ENCODE measurements at places on chromosomes 11 and 22.

DNA sequence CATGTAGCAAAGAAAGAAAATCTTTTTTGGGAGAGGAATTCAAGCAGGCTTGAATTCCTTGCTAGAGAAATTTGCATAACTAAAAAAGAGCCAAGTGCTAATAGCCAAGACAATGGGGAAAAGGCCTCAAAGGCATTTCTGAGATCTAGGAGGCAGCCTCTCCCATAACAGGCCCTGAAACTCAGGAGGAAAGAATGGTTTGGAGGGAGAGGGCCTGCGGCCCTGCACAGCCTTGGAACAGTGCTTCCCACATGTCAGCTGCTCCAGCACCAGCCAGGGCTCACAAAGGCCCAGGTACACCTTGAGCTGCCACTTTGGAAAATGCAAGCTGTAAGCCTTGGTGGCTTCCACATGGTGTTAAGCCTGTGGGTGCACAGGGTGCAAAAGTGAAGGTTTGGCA is 55.5 kb upstream of the TSPAN18 start:
- no peak for DNase-seq

- no peak for DNase-seq
Observed at GRCh38 chr11:76623884-76624419, 46.6 kb downstream of the LRRC32 start.

DNA sequence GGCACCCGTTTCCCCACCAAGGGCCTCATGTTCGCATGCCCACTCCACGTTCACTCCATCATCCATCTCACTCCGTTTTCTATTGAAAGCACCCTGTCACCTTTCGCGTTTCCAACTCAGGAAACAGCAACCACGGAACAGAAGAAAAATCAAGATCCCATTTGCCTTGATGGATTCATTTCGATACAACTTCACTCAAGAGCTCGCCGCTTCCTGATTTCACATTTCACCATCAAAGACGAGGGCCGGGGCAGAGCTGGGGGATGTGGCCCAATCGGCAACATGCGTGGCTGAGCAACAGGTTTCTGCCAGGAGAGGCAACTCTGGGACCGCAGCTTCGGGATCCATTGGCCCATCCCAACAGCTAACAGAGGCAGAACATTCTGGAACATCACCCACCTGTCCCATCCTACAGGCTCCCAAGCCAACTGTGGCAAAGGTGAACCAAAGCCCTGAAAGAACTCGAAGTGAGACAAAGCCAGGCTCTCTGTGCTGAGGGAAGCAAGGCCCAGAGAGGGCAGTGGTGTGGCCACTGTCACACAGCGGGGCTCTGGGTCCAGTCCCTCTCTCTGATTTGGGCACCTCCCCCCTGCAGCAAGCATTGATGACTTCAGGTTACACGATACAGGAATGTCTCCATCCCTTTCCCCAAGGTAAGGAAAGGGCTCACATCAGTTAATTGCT is 36.2 kb upstream of the CD5 start:
- peak; percentile 64 for DNase-seq

DNA sequence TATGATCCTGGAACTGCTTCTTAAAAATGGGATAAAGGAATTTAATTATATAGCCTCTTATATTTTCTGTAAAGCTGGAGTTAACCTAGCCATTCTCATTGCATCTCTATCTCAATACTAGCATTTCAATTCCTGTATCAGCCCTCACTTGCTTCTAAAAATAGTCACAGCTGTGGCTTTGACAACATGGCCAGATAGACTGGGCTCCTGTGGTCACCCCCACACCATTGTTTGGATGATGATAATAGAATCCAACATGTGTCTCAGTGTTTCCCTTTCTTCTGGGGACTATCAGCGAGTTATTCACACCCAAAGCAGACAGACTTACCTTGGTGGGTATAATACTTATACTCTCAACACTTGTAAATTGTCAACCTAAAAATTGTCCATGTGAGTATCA is 6.9 kb downstream of the VWA5A start:
- no peak for DNase-seq

GRCh38 chr11:57370251-57370650 is 10.7 kb downstream of the PRG3 start:
- DNase-seq, result no peak

DNA sequence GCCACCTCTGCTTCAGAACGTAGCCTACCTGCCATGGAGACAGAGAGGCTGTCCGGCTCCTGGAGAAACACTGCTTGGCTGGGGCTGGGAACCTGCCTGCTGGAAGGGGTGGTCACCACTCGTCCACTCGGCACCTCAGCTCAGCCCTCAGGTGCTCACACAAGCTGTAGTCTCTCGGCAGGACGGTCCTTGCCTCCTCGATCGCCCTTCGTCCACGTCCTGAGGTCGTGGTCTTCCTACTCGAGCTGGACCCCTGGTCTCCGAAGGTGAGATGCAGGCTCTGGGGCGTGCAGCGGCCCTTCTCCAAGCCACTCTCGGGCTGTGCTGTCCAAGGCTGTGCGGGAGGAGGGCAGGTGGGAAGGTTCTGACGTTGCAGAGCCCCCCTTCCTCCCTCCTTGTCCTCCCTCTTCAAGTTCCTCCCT is at the start of gene TBX10:
Gene TBX10 (minus strand): TSS at position 326 of the 422 bp plus-strand sequence. CDS start 291 bp downstream, at position 35.
- DNase-seq, result no peak

- no peak for DNase-seq
Observed at GRCh38 chr11:74278721-74279161, 32.7 kb downstream of the P4HA3 start.

GRCh38 chr11:98056945-98057344 is 963.8 kb upstream of the CNTN5 start:
- DNase-seq, result no peak

GRCh38 chr11:11421509-11421908 is 68.5 kb upstream of the CSNK2A3 start:
- no peak for DNase-seq

DNA sequence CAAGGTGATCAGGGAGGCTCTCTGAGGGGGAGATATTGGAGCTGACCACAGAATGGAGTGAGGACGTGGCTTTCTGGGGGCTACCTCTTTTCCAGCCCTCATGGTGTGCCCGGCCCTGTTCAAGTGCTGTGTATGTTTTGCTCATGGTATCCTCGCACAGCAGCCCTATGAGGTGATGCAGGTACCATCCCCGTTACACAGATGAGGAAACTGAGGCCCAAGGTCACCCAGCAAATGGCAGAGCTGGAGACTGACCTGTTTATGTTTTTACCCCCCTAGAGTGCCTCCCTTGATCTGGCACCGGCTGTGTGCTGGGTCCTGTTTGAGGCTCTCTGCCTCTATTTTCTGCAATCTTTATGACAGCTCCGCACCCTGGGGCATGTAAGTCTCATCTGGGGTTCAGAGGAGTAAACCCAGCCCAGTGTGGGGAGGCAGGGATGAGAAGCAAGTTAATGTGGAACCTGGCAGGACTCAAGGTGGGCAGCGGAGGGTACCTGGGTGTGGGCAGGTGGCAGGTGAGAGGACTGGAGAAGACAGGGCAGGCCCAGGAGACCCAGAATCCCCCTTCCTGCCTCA is 20.8 kb downstream of the SGSM1 start:
- DNase-seq, result no peak

- no peak for DNase-seq
Observed at GRCh38 chr11:9380773-9381172, 3.7 kb upstream of the IPO7 start.

Measured in natural killer cell (primary cell).